ENCODE measurements at places on chromosomes 6 and 20.

GRCh38 chr6:75611702-75612375, 10.2 kb downstream of the SENP6 start:
- H3K27me3 ChIP-seq, result no peaks in the 10 kb centered on the region
- peaks cover 8% of the 10 kb centered on the region for H3K4me1 ChIP-seq
- peak; percentile 53 for DNase-seq
- H3K27ac ChIP-seq, result no peak overlapping the region
- H3K4me3 ChIP-seq, result peak overlapping the region; percentile 54
- H3K36me3 ChIP-seq, result no peaks in the 10 kb centered on the region

GRCh38 chr6:14423955-14424354, 306.4 kb downstream of the CD83 start:
- no peaks in the 10 kb centered on the region for H3K27me3 ChIP-seq
- H3K36me3 ChIP-seq, result no peaks in the 10 kb centered on the region
- no peak overlapping the region for H3K27ac ChIP-seq
- no peak overlapping the region for H3K4me3 ChIP-seq
- no peak for DNase-seq

GRCh38 chr6:15735567-15736265, 72.9 kb upstream of the DTNBP1 start:
- H3K4me1 ChIP-seq, result peaks cover 5% of the 10 kb centered on the region
- no peaks in the 10 kb centered on the region for H3K36me3 ChIP-seq
- no peaks in the 10 kb centered on the region for H3K27me3 ChIP-seq
- H3K4me3 ChIP-seq, result no peak overlapping the region

- no peak overlapping the region for H3K27ac ChIP-seq
- peaks cover 36% of the 10 kb centered on the region for H3K36me3 ChIP-seq
- no peak for DNase-seq
- H3K4me3 ChIP-seq, result no peak overlapping the region
- no peaks in the 10 kb centered on the region for H3K27me3 ChIP-seq
- H3K4me1 ChIP-seq, result no peaks in the 10 kb centered on the region
These were observed 40.8 kb downstream of the ORC3 start for GRCh38 chr6:87630746-87631145.

DNA sequence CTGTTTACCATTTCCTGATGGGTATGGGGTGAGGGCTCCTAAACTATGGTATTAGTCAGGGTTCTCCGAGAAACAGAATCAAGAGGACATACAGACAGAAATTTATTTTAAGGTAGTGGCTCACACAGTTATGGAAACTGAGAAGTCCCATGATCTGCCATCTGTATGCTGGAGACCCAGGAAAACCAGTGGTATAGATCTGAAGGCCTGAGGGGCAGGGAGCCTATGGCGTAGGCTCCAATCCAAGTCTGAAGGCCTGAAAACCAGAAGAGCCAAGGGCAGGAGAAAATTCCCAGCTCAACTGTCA, 93.6 kb downstream of the ANKRD6 start:
- no peaks in the 10 kb centered on the region for H3K4me1 ChIP-seq
- H3K27ac ChIP-seq, result no peak overlapping the region
- no peaks in the 10 kb centered on the region for H3K36me3 ChIP-seq
- H3K4me3 ChIP-seq, result no peak overlapping the region
- no peaks in the 10 kb centered on the region for H3K27me3 ChIP-seq
- no peak for DNase-seq

DNA sequence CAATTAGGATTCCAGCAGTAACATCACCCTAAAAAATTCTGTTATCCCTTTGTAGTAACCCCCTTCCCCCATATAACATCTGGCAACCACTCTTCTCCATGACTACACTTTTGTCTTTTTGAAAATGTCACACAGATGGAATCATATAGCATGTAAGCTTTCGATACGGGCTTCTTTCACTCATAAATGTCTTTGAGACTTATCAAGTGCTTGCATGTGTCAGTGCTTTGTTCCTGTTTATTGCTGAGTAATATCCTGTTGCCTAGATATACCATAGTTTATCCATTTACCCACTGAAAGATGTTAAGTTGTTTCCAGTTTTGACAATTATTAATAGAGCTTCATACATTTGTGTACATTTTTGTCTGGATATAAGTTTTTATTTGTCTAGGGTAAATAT, 10.4 kb upstream of the SNPH start:
- no peaks in the 10 kb centered on the region for H3K4me1 ChIP-seq
- H3K36me3 ChIP-seq, result no peaks in the 10 kb centered on the region
- no peak overlapping the region for H3K27ac ChIP-seq
- no peak overlapping the region for H3K4me3 ChIP-seq
- H3K27me3 ChIP-seq, result peaks cover 29% of the 10 kb centered on the region

GRCh38 chr20:14700639-14700960, 363.2 kb upstream of the FLRT3 start:
- no peak overlapping the region for H3K4me3 ChIP-seq
- DNase-seq, result peak; percentile 20
- H3K4me1 ChIP-seq, result no peaks in the 10 kb centered on the region

DNA sequence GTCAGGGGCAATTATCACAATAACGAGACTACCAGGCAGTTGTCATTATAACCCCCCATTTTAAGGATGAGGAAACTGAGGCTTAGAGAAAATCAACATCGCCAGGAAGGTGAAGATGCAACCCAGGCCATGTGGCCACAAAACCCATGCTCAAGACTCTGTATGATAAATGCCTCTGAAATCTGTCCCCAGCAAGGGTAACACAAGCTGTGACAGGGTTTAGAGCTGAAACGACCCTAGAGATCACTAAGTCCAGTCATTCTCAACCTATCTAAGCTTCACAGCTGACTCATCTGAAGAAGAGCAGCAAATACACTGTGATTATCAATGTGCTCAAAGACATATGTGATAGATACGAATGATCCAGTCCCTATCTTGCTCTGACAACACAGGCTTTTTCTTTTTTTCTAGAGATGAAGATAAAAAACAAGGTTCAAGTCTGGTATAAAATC, 47.0 kb downstream of the ARHGAP18 start:
- DNase-seq, result no peak
- no peak overlapping the region for H3K27ac ChIP-seq
- no peak overlapping the region for H3K4me3 ChIP-seq
- peaks cover 17% of the 10 kb centered on the region for H3K4me1 ChIP-seq
- peaks cover 7% of the 10 kb centered on the region for H3K36me3 ChIP-seq

DNA sequence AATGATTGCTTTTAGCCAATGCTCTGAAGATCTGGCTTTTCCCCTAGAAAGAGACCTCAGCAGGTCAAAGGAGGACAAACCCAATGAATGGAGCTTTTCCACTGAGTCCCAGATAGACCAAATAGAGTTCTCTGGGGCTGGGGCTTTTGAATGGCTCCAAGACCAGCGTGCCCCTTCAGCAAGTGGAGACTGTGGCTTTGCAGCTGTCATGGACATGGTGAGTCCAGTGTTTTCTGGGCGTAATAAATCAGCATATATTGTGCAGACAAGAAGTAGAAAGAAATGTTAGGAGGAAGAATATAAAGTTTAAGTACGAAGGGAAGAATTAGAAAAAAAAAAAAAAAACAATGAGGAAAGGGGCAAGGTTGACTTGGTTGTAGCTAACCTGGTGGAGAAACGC, 28.1 kb downstream of the ULBP1 start:
- H3K36me3 ChIP-seq, result no peaks in the 10 kb centered on the region
- no peak overlapping the region for H3K27ac ChIP-seq
- peaks cover 84% of the 10 kb centered on the region for H3K27me3 ChIP-seq

- no peaks in the 10 kb centered on the region for H3K27me3 ChIP-seq
- H3K4me1 ChIP-seq, result no peaks in the 10 kb centered on the region
- H3K4me3 ChIP-seq, result no peak overlapping the region
- H3K36me3 ChIP-seq, result peaks cover 17% of the 10 kb centered on the region
These were observed 26.2 kb upstream of the SLC35D3 start for GRCh38 chr6:136895901-136896300.

DNA sequence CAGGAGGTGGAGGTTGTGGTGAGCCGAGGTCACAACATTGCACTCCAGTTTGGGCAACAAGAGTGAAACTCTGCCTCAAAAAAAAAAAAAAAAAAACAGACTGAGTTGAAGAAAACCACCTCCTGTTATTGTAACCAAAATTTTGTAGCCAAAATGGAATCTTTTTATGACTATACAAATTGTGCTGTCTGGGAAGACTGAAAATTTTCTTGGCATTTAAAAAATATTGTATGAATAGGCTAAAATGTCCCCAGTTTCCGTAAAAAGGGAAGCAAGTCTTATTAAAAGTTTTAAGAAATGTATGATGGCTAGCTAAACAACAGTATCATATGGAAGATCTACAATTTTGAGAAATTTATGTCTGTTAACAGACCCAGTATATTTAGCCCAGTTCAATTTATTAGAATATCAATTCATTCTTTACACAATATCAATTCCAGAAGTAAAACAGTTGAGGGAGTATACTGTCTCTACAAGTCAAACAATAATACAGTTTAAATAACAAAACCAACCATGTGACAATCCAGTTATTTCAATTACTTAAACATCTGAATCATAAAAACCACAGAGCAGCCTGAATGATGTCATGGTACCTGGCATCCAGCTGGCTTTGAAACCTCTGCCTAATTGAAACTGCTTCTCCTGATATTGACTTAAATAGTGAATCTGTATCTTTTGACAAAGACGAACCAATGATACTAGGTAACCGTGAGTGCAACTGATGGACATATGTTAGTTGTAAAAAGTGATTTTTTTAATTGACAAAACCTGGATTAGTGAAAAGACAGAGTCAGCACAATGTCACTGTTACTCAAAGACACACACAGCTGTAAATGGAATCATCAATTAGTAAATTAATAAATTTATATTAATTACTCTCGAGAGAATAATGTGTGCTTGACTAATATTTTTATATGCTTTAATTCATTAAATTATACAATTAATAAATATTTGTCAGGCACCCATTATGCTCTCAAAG, 166.6 kb upstream of the MARCKS start:
- H3K4me3 ChIP-seq, result no peak overlapping the region
- H3K36me3 ChIP-seq, result no peaks in the 10 kb centered on the region
- peak; percentile 84 for DNase-seq

DNA sequence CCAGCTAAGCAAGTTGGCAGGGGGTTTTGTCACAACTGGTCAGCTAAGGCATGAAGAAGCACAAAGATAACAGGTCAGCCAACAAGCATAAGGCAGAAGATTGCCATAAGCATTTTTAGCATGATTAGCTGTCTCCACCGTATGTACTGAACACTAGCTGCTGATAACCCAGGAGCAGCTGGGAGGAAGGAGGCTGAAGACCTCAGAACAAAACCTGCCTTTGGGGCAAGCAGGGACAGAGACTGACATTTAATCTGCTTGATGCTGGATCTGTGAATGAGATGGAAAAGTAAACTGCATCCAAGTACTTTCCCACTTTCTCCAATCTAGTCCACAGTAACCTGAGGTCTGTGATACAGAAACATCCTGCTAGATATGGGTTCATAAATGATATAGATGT, 353.0 kb upstream of the MAP3K7 start:
- H3K27ac ChIP-seq, result no peak overlapping the region
- DNase-seq, result no peak
- H3K4me3 ChIP-seq, result no peak overlapping the region
- H3K4me1 ChIP-seq, result no peaks in the 10 kb centered on the region

DNA sequence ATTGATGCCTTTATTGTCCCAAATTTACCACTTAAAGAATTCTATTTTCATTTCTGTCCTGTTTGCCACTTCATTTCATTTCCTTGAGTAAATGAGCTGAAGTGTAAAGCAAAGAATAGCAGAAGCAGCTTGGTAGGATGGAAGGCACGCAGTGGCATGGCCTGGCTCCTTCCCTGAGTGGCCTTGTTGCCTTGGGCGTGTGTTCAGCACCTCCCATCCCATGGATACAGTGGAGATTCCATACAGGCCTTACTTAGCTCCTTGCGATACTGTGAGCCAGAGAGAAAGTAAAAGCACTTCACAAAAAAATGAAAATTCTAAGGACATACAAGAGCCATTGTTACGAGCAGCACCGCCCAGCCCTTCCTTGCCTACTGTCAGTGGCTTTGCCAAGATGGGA, 39.6 kb downstream of the ALDH5A1 start:
- no peaks in the 10 kb centered on the region for H3K27me3 ChIP-seq
- no peaks in the 10 kb centered on the region for H3K4me1 ChIP-seq
- no peak overlapping the region for H3K27ac ChIP-seq
- no peak for DNase-seq
- peaks cover 12% of the 10 kb centered on the region for H3K36me3 ChIP-seq

GRCh38 chr20:965956-966355, 36.2 kb downstream of the RSPO4 start:
- no peaks in the 10 kb centered on the region for H3K36me3 ChIP-seq
- no peaks in the 10 kb centered on the region for H3K27me3 ChIP-seq
- no peak overlapping the region for H3K27ac ChIP-seq
- H3K4me1 ChIP-seq, result no peaks in the 10 kb centered on the region
- no peak for DNase-seq

GRCh38 chr6:88705601-88706000, 257.8 kb downstream of the RNGTT start:
- no peak overlapping the region for H3K27ac ChIP-seq
- no peaks in the 10 kb centered on the region for H3K27me3 ChIP-seq
- H3K36me3 ChIP-seq, result no peaks in the 10 kb centered on the region
- H3K4me3 ChIP-seq, result no peak overlapping the region

GRCh38 chr6:45899683-45899946, 116.0 kb downstream of the CLIC5 start:
- no peak overlapping the region for H3K27ac ChIP-seq
- no peaks in the 10 kb centered on the region for H3K27me3 ChIP-seq
- no peak overlapping the region for H3K4me3 ChIP-seq
- H3K4me1 ChIP-seq, result peaks cover 2% of the 10 kb centered on the region

- H3K36me3 ChIP-seq, result no peaks in the 10 kb centered on the region
- H3K4me1 ChIP-seq, result no peaks in the 10 kb centered on the region
- no peaks in the 10 kb centered on the region for H3K27me3 ChIP-seq
These were observed 133.8 kb downstream of the GMPR start for GRCh38 chr6:16372029-16372776.

- no peak overlapping the region for H3K4me3 ChIP-seq
- H3K4me1 ChIP-seq, result peaks cover 2% of the 10 kb centered on the region
- H3K27me3 ChIP-seq, result no peaks in the 10 kb centered on the region
- no peaks in the 10 kb centered on the region for H3K36me3 ChIP-seq
These were observed 147.7 kb downstream of the MRPL14 start for GRCh38 chr6:43979525-43979924.

DNA sequence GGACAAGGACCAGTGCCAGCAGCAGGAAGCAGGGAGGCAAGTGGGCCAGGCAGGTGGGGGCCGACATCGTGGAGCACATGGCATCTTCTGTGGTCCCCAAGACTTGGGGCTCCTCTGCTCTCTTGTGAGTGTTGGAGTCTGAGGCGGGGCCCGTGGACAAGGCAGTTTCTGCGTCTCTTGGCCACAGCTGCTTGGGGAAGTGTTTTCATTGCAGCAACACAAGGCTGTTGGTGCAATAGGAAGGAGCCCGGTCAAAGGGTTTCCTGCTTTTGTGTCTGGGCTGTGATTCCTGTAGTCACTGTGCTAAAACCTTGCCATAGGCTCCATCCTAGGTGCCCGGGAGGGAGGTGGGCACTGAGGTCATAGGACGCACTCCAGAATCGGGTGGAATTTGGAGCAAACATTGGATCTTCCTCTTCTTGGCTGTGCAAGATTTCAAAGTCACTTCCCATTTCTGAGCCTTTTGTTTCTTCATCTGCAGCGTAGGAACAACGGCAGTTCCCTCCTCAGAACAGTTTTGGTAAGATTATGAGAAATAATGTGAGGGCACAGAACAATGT, at the start of gene SIRPB2:
SIRPB2 (minus strand) TSS at position 140 of the 560 bp plus-strand sequence; CDS start at position 79, 61 bp downstream.
- no peak for DNase-seq
- no peaks in the 10 kb centered on the region for H3K4me1 ChIP-seq
- no peaks in the 10 kb centered on the region for H3K36me3 ChIP-seq
- H3K4me3 ChIP-seq, result no peak within 1 kb of the TSS
